Naive thymus-derived CD4-positive, alpha-beta T cell (primary cell): ENCODE measurements at places on chromosomes 2 and 18.

DNA sequence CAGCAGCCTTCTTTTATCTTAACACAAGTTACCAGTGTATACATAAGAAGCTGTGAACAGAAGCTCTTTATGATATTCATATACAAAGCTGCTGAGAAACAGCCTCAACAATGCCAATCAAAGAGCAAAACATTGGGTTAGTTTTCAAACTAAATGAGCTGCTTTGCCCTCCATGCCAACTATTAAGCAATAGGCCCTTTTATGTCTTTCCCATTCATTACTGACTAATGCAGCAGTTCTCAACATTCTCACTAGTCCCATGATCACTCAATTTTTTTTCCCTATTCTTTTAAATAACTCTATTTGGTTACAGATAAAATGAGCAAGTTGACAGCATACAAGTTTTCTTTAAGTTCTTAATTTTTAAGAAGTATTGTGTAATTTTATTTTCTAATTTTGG lies 57.9 kb upstream of the FRZB start:
- no peaks in the 10 kb centered on the region for H3K4me1 ChIP-seq
- no peak for DNase-seq
- no peak overlapping the region for H3K27ac ChIP-seq
- H3K27me3 ChIP-seq = no peaks in the 10 kb centered on the region
- no peak overlapping the region for H3K4me3 ChIP-seq

- H3K36me3 ChIP-seq = peaks cover 8% of the 10 kb centered on the region
- H3K4me3 ChIP-seq = no peak overlapping the region
- no peaks in the 10 kb centered on the region for H3K27me3 ChIP-seq
- peaks cover 38% of the 10 kb centered on the region for H3K4me1 ChIP-seq
- no peak for DNase-seq
- peak overlapping the region; percentile 64 for H3K27ac ChIP-seq
Observed at GRCh38 chr2:177239932-177240630, 24.4 kb downstream of the NFE2L2 start.

DNA sequence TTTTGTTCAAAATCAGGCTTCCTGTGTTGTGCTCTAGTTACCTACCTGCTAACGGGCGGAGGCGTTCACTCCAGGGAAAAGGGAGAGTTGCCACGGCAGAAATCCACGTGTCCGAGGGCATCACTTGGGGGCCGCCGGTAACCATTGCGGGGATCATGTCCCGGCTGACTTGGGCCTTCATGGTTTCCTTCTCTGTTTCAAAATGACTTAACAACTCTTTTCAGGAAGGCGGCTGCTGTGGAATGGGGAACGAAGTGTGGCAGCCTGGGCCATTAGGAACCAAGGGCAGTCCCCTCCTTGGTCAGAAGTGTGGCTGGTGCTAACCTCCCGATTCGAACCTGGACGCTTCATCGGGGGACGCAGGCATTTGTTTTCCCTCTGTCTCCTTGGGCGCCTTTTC lies 56.8 kb downstream of the INPP5D start:
- H3K27ac ChIP-seq = peak overlapping the region; percentile 8
- no peak overlapping the region for H3K4me3 ChIP-seq
- H3K4me1 ChIP-seq = peaks cover 48% of the 10 kb centered on the region
- DNase-seq = no peak
- peaks cover 7% of the 10 kb centered on the region for H3K36me3 ChIP-seq
- no peaks in the 10 kb centered on the region for H3K27me3 ChIP-seq

- no peak for DNase-seq
- H3K4me3 ChIP-seq = no peak overlapping the region
- no peak overlapping the region for H3K27ac ChIP-seq
- no peaks in the 10 kb centered on the region for H3K27me3 ChIP-seq
Observed at GRCh38 chr2:168896783-168897182, 4.3 kb upstream of the G6PC2 start.

GRCh38 chr18:49112664-49113063 lies 161.9 kb upstream of the SMAD7 start:
- no peaks in the 10 kb centered on the region for H3K27me3 ChIP-seq
- no peaks in the 10 kb centered on the region for H3K36me3 ChIP-seq
- no peak overlapping the region for H3K27ac ChIP-seq
- DNase-seq = no peak
- no peaks in the 10 kb centered on the region for H3K4me1 ChIP-seq
- H3K4me3 ChIP-seq = no peak overlapping the region

DNA sequence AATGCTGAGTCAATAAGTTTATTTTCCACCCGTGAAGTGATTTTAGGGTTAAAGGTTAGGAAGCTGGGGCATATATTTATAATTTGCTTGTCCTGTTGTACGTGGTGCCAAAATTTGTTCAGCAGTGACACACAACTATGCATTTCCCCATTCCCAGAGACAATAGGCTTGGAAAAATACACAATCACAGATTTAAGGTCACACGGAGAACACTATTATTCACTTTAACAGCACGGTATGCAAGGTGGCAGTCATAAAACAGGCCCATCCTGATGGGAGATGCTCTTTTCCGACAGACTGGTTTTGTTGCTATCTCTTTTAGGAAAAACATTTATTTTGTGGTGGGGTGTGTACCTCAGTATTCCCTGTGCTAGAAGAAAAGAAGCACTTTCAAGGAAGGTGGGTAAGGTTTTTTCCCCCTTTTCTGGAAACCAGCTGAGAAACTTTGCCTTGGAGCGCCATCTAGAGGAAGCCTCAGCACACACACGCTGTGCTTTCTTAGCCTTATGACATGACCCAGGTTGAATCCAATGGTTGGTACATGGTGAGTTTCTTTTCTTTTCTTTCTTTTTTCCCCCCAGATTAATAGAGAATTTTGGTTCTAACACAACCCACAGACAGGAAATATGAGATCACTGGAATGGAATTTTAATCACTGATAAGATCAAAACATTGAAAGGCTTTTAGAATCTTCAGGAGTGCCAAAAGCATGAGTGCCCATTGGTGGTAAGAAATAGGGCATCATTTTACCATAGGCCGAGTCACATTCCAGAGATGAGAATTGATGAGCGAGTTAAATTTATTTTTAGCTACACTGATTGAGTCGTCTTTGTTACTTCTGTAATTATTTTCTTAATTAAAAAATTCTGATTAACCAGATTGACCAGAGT lies 332.1 kb downstream of the AGPS start:
- no peaks in the 10 kb centered on the region for H3K27me3 ChIP-seq
- H3K4me3 ChIP-seq = no peak overlapping the region
- no peaks in the 10 kb centered on the region for H3K36me3 ChIP-seq

GRCh38 chr18:79613186-79613931 lies 66.2 kb upstream of the CTDP1 start:
- no peak for DNase-seq
- no peaks in the 10 kb centered on the region for H3K36me3 ChIP-seq
- H3K27ac ChIP-seq = no peak overlapping the region
- no peak overlapping the region for H3K4me3 ChIP-seq

DNA sequence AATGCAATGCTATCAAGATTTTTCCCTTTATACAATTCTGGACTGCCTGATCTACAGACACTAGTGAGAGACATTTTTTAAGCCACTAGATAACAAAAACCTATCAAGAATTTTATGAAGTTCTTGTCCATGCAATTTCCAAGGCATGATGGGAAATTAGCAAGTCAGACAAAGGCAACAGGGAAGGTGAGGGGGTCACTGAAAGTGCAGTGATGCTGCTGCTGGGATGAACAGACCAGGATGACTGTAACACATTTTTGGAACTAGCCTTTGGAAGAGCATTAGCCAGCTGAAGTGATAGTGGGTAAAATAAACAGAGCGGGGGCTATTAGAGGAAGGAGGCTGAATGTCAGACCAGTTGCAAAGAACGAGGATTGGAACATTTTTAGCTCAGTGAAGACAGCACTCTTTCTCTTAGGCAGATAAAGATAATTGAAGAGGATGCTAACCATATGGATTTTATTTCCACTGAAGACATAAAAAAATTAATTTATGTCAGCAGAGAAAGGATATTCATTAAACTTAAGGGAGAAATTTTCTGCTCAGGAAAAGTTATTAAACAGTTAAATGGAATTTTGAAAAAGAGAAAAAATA lies 17.9 kb downstream of the NRXN1 start:
- H3K36me3 ChIP-seq = no peaks in the 10 kb centered on the region
- H3K27ac ChIP-seq = no peak overlapping the region
- no peaks in the 10 kb centered on the region for H3K4me1 ChIP-seq
- no peak overlapping the region for H3K4me3 ChIP-seq
- no peaks in the 10 kb centered on the region for H3K27me3 ChIP-seq

DNA sequence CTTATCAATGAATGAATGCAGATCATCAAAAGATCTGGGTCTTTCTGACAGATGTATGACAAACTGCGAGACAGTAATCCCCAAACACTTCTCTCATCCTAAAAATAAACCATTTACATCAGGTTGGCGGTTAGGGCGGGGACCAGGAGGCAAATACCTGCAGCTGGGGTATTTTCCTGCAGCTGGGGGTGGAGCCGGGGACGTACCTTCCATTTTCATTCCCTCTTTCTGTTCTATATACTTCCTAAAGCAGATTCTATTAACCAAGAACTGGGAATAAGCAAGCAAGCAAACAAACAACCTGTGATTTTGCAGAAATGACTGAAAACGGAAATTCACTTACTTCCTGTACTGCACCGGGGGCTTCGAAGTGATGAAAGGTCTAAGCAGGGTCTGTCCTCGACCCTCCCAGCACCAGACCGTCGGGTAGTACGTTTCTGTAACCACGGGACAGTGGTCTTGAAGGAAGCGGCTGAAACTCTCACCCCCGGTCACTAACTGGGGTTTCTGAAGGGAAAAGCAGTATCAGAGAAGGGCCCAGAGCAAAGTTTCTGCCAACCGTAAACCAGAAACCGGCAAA lies 1.2 kb downstream of the ABHD3 start:
- peak; percentile 29 for DNase-seq
- peak overlapping the region; percentile 83 for H3K4me3 ChIP-seq
- peaks cover 10% of the 10 kb centered on the region for H3K4me1 ChIP-seq
- H3K36me3 ChIP-seq = peaks cover 7% of the 10 kb centered on the region
- no peaks in the 10 kb centered on the region for H3K27me3 ChIP-seq
